ENCODE measurements at places on chromosomes 5 and 9.

GRCh38 chr5:163963881-163964280, 458.5 kb downstream of the MAT2B start:
- no peak for DNase-seq

- no peak for DNase-seq
These were observed 52.4 kb downstream of the USP20 start for GRCh38 chr9:129887334-129888292.

- DNase-seq: no peak
These were observed 105.1 kb downstream of the MAST4 start for GRCh38 chr5:66701244-66701643.

DNA sequence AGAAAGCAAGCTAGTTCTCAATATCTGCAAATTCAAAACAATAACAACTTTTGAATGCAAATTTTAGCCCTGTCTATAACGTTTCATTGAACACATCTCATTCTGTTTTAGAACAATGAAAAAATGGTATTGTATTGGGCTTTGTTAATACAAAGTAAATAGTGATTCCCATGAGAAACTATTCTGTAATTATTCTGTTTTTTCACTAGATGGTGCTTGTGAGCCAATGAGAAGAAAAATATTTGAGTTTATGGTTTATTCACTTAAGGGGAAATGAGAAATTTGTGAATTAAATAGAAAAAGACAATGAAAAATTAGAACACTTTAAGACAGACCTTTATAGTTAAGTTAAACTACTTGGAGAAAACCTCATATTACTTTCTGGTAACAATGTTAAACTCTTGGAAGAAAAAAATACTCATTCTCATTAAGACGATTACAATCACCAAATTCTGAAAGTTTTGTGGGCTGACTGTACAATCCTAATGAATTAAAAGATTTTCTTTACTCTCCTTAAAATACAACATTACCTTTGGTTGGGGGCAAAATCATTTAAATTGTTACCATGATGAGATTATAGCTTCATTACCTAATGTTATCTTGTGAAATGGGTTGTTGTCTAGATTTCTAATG, 127.0 kb downstream of the NNT start:
- no peak for DNase-seq

GRCh38 chr5:77513321-77513720, 21.2 kb upstream of the WDR41 start:
- DNase-seq: no peak

DNA sequence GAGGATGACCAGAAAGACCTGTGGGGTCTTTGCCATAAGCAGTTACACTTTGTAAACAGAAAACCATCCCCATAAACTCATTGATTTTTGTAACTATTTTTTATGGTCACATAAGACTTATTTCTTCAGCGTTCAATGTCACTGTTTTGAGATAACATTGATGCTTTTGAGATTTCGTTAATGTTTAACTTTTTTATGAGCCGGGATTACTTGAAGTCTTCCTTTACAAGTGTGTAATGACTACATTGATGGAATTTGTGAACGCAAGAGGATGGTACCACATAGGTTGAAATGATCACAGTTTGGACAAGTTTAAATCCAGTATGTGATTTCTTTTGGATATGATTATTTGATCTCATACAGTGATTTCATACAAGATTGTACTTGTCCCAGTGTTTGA, 1.8 kb downstream of the SLC12A2 start:
- DNase-seq: no peak

GRCh38 chr9:128233817-128234406, 30.7 kb downstream of the DNM1 start:
- DNase-seq: no peak

- no peak for DNase-seq
These were observed 3.8 kb downstream of the SPINK6 start for GRCh38 chr5:148206620-148207019.

- no peak for DNase-seq
These were observed 41.0 kb downstream of the FAT2 start for GRCh38 chr5:151550146-151550545.

DNA sequence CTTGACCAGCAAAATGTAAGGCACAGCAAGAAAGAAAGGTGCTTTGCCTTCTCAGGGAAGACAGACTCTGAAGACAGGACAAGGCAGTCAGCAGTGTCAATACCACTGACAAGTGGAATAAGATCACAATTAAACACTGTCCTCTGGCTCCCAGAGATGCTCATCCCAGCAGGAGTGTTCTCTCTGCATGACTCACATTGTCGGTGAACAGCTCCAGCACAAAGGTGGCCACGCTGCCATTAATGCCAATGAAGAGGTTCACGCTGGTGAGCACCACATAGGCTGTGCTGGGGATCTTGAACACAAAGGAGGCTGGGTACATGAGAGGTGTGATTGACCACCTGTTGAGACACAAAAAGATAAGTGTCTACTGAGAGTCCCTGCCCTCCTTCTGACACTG, 31.9 kb downstream of the NIPSNAP3B start:
- no peak for DNase-seq

- no peak for DNase-seq
These were observed 2.9 kb downstream of the CDKN2A start for GRCh38 chr9:21991072-21991959.

DNA sequence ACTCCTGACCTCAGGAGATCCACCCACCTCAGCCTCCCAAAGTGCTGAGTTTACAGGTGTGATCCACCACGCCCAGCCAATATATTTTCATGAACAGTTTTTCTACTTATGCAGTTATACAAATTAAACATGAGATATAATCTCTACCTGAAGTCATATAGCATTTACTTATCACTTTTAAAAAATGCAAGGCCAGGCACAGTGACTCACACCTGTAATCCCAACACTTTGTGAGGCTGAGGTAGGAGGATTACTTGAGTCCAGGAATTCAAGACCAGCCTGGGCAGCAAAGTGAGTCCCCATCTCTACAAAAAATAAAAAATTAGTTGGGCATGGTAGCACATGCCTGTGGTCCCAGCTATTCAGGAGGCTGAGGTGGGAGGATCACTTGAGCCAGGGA, 164.7 kb upstream of the LHFPL2 start:
- DNase-seq: no peak

DNA sequence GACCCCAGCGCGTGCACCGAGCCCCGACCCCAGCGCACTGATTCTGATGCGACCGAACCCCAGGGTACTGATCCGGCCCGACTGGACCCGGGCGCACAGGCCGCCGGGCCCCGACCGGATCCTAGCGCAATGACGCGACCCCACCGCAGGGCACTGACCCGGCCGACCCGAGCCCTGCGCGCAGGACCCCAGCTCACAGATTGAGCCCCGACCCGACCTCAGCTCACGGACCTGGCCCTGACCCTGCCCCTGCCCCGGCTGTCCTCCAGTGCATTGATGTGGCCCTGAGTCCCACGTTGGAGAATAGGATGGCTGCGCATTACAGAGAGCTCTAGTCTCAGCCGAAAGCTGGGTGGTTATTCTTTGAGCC, 438 bp downstream of the TRIP13 start:
- DNase-seq: no peak

DNA sequence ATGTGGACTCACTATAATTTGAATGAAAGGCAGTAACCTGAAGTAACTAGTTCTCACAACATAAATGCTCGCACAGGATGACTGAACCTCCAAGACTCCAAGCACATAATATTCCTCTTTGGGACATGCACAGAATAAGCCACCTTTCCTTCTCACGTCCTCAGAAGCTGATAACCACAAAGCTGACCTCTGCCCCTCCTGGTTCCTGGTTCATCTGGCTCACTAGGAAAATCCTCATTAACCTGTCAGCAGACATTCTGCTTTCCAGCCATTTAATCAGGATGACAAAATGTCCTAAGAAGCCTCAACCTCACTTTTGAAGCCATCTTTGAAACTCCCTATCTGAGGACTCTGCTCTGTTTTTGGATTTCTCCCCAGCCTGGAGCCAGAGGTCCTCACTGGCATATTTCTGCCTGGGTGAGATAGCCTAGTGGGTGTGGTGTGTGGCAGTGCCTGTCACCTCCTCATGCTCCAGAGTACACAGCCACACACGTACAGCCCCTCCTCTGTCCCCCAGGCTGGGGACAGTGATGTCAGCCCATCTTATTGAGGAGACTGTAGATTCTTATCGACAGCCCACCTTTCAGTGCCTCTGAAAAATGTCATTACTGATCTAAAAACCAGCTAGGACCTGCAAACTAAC, 10.3 kb downstream of the ANKH start:
- DNase-seq: no peak

DNA sequence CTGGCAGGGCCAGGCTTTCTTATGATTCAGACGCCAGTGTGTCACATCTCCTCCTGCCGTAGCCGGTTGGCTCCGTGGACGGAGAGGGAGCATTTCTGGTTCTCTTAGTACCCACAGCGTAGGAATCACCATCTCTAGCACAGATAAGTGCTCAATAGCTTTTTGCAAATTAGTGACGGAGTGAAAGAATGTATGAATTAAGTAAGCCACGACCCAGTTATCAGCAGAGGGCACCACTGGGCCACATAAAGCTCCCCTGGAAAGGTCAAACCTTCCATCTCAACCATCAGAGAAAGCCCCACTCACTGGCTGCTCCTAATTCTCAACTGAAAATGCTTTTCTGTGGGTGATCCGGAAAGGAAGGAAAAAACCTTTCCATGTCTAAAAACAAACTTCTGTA, 317.0 kb upstream of the ADCY2 start:
- no peak for DNase-seq

GRCh38 chr5:109649318-109649717, 40.4 kb upstream of the MAN2A1 start:
- no peak for DNase-seq

DNA sequence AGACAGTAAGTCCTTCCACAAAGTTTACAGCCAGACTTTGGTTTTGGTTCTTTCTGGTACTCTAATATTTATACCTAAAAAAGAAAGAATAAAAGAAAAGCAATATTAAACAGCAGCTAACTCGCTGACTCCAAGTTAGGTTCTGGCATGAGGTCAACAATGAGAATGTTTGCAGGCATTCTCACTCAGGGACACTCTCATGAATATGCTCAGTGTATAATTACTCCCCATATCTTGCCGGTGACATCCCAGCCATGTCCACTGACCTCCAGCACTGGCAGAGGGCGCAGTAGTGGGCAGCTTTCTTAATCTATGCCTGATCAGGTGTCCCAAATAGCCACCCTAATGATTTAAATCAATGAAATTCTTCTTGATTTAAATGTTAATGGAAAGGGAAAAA, 151.5 kb downstream of the BNC2 start:
- no peak for DNase-seq

- DNase-seq: no peak
These were observed 99.2 kb downstream of the PPP2R2B start for GRCh38 chr5:146779211-146779869.

- no peak for DNase-seq
These were observed 10.8 kb upstream of the FOXD1 start for GRCh38 chr5:73459366-73459765.

- DNase-seq: no peak
These were observed 14.2 kb upstream of the ZBED3 start for GRCh38 chr5:77101298-77101697.

- no peak for DNase-seq
These were observed 262.5 kb downstream of the DOCK8 start for GRCh38 chr9:477193-477592.

- DNase-seq: no peak
These were observed 101.8 kb downstream of the CCDC192 start for GRCh38 chr5:127804886-127805426.

- no peak for DNase-seq
These were observed 1584.0 kb upstream of the ACO1 start for GRCh38 chr9:30800421-30800820.

DNA sequence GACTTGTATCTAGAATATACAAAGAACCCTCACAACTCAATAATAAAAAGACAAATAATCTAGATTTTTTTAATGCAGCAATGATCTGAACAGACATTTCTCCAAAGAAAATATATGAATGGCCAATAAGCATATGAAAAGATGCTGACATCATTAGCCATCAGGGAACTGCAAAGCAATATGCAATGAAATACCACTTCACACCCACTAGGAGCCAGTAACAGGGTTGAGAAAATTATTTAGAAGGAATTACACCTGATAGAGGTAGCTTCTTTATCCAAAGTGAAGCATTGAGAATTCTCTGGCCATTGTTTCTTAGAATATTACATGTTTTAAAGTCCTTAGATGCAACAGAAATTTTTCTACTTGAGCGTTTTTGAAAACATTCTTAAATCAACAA, 316.9 kb downstream of the KCNN2 start:
- no peak for DNase-seq
